HS-5 (cell line): ENCODE measurements at places on chromosomes 7 and 10.

- no peak for DNase-seq
Measured at GRCh38 chr7:133675510-133676218, 422.8 kb downstream of the EXOC4 start.

GRCh38 chr7:54543051-54543488, 895 bp downstream of the VSTM2A start:
- no peak for DNase-seq

DNA sequence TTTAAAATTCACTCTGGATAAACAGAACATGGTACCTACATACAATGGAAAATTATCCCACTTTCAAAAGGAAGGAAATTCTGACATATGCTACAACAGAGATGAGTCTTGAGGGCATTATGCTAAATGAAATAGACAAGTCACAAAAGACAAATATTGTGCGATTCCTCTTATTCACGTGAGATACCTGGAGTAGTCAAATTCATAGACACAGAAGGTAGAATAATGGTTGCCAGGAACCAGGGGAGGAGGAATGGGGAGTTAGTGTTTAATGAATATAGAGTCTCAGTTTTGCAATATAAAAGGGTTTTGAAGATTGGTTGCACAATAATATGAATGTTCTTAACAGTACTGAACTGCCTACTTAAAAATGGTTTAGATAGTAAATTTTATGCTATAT, 69.8 kb upstream of the WAC start:
- no peak for DNase-seq

DNA sequence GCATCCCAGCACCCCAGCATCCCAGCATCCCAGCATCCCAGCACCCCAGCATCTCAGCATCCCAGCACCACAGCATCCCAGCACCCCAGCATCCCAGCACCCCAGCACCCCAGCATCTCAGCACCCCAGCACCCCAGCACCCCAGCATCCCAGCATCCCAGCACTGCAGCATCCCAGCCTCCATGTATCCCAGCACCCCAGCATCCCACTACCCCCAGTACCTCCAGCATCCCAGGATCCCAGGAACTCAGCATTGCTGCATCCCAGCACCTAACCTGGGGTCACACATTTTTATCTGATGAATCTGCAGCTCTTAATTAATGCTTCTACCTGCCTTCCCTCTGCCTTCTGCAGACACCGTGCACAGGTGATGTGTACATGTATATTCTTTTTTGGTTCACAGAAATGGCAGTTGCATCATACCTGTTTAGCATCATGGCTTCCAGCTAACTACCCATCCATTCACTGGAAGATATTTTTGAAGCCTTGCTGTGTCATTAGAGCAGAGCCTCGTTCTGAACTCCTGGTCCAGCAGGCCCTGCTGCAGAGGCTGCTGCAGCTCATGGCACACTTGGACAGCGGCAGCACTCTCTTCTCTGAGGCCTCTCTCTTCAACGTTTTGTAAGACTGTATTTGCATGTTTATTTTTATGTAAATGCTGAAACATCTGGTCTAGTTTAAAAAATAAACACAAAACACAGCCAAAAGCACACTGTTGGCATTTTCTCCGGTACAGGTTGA, 4.6 kb upstream of the CFAP46 start:
- no peak for DNase-seq
